NCI-H1436 (cell line): ENCODE measurements at places on chromosomes 12 and 14.
A peak's percentile ranks its signal among the peaks of the same experiment; 100 is the strongest.

DNA sequence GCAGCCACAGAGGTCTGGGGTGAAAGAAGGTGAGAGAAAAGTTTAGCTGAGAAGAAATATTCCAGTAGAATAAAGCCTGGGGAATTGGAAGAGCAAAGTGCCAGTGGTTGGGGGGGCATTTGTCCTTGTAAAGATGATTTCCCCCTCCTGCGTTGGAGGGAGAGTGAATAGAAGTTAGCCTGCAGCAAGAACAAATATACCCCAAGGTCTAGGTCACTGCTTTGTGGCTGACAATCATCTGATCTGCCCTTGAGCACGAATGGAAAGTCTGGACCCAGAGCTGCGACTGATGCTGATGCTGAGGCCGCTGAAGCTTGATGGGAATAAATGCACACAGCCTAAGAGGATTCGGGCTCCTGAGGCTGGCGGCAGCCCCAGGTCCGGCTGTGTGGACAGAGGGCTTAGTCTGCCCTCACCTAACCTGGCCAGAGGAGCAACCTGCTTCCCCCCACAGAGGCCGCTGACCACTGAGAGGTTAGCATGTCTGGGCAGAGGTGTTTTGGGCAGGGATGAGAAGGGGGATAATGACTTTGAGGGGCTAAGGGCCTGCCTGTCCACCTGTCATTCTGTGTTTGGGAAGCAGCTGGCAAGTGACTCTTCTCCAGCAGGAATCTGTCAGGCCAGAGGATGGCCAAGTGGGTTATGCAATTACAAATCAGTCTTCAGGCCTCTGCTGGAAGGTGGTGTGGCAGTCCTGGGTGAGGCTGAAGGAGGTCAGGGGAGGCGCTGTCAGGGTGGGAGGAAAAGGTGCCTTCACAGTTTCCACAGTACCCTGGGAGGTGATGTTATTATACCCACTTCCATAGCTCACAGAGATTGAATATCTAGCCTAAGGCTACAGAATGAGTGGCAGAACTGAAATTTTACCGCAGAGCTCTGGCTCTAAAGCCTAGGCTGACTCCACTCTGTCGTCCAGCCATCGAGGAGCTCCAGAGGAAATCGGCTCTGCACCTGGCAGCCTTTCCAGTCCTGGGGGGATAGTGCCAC is 11.7 kb downstream of the TUBA1C start:
- no peak for DNase-seq

DNA sequence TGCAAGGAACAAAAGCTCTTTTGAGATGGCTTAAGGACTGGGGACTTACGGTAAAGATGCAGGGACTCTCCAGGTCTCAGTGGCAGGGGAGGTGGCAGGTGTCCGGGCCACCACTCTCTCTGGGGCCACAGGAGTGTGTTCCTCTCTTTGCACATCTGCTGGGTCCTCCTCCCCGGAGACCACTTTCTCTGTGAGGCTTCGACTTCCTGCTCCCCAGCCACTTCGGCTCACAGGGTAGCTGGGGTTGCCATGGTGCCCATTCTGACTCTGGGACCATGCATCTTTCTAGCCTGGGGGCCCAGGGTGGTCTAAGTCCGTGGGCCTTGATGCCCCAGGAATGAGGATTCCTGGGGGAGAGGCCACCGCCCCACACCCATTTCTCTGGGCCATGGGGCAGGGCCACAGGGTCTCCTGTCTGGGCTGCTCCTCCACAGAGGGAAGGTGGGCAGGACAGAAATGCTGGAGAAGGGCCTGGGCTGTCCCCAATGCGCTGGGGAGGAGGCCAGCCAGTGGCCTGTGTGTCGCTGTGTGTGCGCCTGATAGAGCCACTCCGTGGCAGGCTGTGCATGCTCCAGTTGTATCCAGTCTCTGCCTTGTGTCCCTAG is 38.5 kb downstream of the CCDC92 start:
- DNase-seq = peak; percentile 19

DNA sequence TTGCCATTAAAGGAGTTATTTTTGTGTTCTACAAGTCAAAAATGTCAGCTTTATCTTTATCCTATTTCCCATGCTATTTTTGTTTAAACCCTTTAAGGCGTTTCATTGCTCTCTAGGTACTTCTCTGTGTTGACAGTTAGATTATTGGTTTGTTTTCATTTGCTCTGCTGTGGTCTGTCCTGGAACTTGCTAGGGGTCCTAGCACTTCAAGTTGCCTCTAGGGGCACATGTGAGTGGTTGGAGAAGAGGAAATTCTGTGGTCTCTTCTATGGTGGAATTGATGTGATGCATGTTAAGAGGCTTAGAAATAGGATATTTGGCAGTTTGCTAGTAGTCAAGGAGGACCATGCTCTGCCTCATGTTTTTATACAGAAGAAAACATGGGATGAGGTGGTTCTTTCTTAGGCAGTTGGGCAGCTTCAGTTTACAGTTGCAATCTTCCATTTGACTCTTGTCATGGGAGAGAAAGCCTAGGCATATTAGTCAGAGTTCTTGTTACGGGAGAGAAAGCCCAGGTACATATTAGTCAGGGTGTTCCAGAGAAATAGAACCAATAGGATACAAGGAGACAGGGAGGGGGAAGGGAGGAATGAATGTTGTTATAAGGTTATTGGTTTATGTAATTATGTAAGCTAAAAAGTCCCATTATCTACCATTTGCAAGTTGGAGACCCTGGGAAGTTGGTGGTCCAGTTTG is 14.4 kb downstream of the TTLL5 start:
- DNase-seq = no peak

GRCh38 chr12:131907379-131908091 is 13.1 kb downstream of the ULK1 start:
- no peak for DNase-seq

DNA sequence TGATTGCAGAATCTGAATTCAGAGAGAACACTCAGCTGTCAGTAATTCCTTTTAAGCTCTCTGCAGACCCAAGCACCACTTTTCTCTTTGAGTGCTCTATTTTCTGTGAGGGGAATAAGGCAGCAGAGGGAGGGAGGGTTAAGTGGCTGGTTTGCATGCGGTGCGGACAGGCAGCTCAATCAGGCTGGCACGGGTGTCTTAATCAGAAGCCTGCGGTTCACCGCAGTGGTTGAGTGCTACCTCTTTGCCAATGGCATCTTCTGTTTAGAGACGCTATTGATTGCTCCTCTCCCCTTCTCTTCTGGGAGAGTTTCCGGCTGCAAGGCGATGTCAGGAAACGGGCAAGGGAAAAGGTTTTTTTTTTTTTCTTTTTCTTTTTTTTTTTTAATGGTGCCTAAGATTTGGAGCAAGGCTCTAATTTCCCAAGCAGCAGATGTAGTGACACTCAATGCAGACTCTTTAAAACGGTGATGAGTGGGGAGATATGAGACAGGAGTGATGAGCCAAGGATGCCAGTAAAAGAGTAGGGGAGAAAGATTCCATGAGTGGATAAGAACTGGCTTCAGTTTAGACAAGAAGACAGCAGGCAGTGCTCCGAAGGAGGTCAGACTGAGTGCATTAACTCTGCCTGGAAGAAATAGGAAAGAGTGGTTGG is 533.7 kb upstream of the SEL1L start:
- peak; percentile 81 for DNase-seq

- peak; percentile 87 for DNase-seq
Observed at GRCh38 chr12:1583421-1584078, 10.8 kb downstream of the FBXL14 start.

DNA sequence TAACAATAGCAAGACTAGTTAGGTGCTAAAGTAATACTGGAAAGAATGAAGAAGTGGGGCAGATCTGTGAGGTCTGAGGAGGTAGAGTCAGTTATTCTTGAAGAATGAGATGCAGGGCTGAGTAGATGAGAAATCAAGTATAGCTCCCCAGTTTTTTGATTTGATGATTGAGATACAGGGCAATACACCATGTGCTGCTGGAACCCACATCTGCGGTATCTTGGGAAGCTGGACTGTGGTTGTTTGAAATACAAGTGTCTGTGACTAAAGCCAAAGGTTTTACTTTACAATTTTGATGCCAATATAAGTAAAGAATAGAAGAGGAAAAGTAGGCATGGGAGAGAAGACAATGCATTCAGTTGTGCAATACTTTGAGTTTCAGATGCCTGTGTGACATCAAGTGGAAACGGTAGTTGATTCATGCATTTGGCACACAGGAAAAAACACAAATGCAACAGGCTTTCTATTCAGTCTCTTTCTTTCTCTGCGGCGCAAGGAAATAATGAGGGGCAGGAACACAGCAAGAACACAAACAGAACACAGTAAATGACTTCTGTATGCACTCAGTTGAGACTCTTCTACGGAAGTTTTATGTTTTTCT is 190.2 kb upstream of the SLC38A2 start:
- no peak for DNase-seq

- DNase-seq = no peak
Observed at GRCh38 chr14:69363964-69364363, 34.1 kb downstream of the ERH start.

GRCh38 chr12:121712190-121712460 is 427 bp upstream of the TMEM120B start:
- DNase-seq = peak; percentile 17

- DNase-seq = peak; percentile 1
Observed at GRCh38 chr14:21978184-21978998, 304.8 kb upstream of the OR4E1 start.

DNA sequence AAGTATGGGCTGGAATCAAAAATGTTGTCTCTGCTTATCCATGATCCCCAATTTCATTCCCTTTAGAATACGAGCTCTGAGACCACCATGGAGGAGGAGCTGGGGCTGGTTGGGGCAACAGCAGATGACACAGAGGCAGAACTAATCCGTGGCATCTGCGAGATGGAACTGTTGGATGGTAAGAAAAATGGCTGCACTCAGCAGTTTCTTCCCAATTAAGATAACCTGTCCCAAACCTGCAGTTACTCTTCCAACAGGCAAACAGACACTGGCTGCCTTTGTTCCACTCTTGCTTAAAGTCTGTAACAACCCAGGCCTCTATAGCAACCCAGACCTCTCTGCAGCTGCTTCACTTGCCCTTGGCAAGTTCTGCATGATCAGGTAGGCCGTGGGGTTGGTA is 6.6 kb upstream of the GAPDH start:
- DNase-seq = no peak

DNA sequence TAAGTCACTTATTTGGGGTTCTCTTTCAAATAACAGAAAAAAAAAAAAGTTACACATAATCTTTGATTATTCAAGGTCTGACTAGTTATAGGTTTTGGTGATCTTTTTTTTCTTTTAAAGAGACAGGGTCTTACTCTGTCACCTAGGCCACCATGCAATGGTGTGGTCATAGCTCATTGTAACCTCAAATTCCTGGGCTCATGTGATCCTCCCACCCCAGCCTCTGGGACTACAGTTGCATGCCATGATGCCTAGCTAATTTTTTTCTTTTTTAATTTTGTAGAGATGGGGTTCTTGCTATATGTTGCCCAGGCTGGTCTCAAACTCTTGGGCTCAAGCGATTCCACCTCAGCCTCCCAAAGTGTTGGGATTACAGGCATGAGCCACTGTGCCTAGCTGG is 56.5 kb upstream of the CFL2 start:
- DNase-seq = no peak

DNA sequence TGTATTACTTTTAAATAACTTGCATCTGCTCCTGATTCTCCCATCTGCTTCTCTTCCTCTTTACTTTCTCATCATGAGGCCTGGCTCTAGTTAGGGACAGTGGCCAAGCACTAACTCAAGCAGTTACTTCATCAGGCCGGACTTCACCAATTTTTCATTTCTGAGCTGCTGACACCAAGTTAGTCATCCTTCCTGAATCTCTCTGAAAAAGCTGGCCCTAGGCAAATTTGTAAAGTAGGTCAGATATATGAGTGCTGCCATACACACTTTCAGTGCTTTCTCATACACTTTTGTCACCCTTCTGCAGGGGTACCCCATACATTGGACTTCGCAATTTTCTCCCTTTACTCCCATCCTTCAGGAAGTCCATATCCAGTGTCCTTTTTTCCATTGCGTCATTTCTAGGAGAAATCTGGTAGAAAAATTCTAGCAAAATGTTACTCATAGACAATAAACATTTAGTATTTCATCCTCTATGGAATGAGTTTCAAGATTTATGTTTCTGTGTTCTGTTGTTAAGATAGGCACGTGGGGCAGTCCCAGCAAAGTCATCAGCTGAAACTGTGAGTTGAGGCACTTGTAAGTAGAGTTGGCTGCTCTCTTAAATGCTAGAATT is 276.8 kb upstream of the TMPO start:
- no peak for DNase-seq
